Neural crest cell (in vitro differentiated cells): ENCODE measurements at places on chromosomes 1 and 21. TPM values are rescaled to one million over a fixed set of nuclear protein-coding genes. Genes with fewer than 3 reads are reported as not detected.

The SEMA4A gene
- total RNA-seq, result 1.3 and 2.1 TPM in 2 replicates

The PCP4L1 gene
- total RNA-seq, result 0.16 and 0.20 TPM in 2 replicates

The MOV10 gene
- total RNA-seq, result 74.9 and 77.2 TPM in 2 replicates

The NCAM2 gene
- total RNA-seq, result 1.9 and 3.6 TPM in 2 replicates

The PLA2G5 gene
- total RNA-seq, result not detected in 2 replicates

The USP48 gene
- total RNA-seq, result 61.8 and 66.0 TPM in 2 replicates

The UAP1 gene
- total RNA-seq, result 34.1 and 38.6 TPM in 2 replicates

The OR2L13 gene
- not detected in 2 replicates for total RNA-seq

GRCh38 chr1:161954466-161954865 lies 69.2 kb downstream of the OLFML2B start:
- no peaks in the 10 kb centered on the region for H3K4me1 ChIP-seq
- no peaks in the 10 kb centered on the region for H3K27me3 ChIP-seq
- DNase-seq, result no peak
- H3K4me3 ChIP-seq, result no peak overlapping the region

DNA sequence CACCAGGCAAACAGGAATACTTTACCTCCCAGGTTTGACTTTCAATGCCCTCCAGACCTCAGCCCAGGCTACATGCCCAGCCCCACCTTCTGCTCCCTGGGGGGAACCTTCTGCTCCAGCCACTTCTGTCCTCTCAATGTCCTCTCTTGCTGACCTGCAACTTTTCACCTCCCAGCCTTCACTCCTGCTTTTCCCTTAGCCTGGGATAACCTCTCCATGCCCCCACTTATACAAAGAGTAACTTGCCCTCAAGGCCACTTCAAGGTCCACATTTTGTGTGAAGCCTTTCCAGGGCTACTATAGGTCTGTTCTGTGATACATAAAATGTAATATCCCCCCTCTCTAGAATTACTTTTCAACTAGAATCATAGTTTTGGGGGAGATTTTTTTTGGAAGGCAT lies 21.7 kb downstream of the SERTAD4 start:
- peaks cover 50% of the 10 kb centered on the region for H3K27me3 ChIP-seq
- H3K4me1 ChIP-seq, result peaks cover 24% of the 10 kb centered on the region

- no peaks in the 10 kb centered on the region for H3K4me1 ChIP-seq
- no peaks in the 10 kb centered on the region for H3K36me3 ChIP-seq
- no peak overlapping the region for H3K4me3 ChIP-seq
Observed at GRCh38 chr1:207097871-207098324, 6.1 kb upstream of the C4BPA start.

- H3K4me3 ChIP-seq, result peak overlapping the region; percentile 100
- peaks cover 7% of the 10 kb centered on the region for H3K27me3 ChIP-seq
- no peak for DNase-seq
- no peaks in the 10 kb centered on the region for H3K36me3 ChIP-seq
Observed at GRCh38 chr1:42657201-42657600, 1.0 kb upstream of the PPIH start.

DNA sequence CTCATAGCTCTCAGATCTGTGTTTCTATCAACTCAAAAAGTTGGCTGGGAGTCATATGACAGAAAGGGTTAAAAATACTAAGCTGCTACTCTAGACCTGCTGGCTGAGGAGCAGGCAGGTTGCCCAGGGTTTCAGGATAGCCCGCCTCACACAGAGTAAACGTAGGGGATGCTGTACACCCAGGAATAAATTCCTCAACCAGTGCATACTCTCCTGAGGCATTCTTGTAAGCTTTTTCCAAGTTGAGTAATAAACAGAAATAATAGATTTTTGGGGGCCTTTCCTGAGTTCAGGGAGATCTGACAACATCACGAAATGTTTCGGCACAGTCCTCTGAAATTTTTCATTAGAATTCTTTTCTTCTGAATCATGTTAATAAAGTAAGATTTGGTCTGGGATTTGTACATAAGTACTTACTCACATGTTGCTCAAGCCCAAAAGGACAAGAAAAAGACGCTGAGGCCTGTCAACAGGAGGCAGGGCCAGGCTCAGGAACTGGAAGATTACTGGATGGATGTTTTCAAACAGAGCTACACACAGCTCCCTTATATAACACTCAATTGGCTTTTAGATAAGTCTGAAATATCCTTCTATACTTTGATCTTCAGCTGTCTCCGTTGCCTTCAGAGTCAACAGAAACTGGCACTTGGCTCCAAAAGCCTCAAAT lies 41.0 kb downstream of the TGFBR3 start:
- H3K4me1 ChIP-seq, result no peaks in the 10 kb centered on the region
- no peak for DNase-seq
- H3K27ac ChIP-seq, result no peak overlapping the region
- no peaks in the 10 kb centered on the region for H3K36me3 ChIP-seq

- peaks cover 50% of the 10 kb centered on the region for H3K27me3 ChIP-seq
- peak overlapping the region; percentile 37 for H3K4me3 ChIP-seq
- H3K27ac ChIP-seq, result peak overlapping the region; percentile 36
- H3K4me1 ChIP-seq, result peaks cover 18% of the 10 kb centered on the region
- no peaks in the 10 kb centered on the region for H3K36me3 ChIP-seq
Observed at GRCh38 chr1:159949123-159949522, 3.7 kb upstream of the IGSF9 start.

DNA sequence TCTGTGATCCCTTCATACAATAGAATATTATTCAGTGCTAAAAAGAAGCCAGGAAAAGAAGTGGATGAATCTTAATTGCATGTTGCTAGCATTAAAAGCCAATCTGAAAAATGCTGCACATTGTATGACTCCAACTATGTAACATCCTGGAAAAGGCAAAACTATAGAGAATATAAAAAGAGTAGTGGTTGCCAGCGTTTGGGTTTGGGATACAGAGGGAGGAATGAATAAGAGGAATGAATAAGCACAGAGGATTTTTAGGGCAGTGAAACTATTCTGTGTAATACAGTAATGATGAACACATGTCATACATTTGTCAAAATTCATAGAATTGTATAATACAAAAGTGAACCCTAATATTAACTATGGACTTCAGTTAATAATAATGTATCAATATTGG lies 42.5 kb downstream of the GPR88 start:
- no peak overlapping the region for H3K4me3 ChIP-seq
- no peak overlapping the region for H3K27ac ChIP-seq
- H3K27me3 ChIP-seq, result no peaks in the 10 kb centered on the region
- H3K36me3 ChIP-seq, result no peaks in the 10 kb centered on the region
- no peaks in the 10 kb centered on the region for H3K4me1 ChIP-seq

DNA sequence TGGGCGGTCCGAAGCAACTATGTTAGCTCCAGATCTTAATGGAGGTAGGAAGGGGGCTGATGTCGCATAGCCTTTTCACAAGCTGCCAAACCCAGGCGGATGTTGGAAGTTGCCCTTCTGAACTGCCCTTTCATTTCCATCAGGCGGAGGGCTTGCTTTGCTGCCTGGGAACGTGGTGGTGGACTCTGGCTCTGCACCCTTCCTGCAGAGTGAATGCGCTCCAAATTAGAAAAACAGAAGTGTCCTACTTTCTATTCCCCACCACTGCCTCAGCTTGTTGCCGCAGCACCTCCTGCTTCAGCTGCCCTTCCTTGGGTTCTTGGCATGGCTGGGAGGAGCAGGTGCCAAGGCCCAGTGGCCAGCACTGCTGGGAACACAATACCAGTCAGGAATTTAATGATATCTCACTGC lies 60.6 kb downstream of the AK4 start:
- no peaks in the 10 kb centered on the region for H3K36me3 ChIP-seq
- H3K4me3 ChIP-seq, result no peak overlapping the region
- no peak for DNase-seq
- peaks cover 2% of the 10 kb centered on the region for H3K27me3 ChIP-seq
- peaks cover 16% of the 10 kb centered on the region for H3K4me1 ChIP-seq

DNA sequence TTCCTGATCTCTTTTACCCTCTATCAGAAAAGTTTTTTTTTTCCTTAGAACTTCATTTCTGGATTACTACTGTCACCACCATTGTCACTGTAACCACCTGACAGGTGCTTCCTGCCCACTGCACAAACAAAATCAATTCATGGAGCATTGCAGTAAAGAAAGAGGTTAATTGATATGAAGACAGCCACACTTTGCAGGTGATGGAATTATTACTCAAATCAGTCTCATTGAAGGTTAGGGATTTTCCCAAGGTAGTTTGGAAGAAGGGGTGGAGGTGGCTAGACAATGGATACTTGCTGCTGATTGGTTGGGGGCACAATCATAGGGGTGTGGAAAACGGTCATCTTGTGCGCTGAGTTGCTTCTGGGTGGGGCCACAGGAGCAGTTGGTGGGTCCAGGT lies 230.8 kb upstream of the CACYBP start:
- H3K27me3 ChIP-seq, result no peaks in the 10 kb centered on the region
- H3K4me3 ChIP-seq, result no peak overlapping the region
- no peaks in the 10 kb centered on the region for H3K36me3 ChIP-seq
- H3K4me1 ChIP-seq, result no peaks in the 10 kb centered on the region

DNA sequence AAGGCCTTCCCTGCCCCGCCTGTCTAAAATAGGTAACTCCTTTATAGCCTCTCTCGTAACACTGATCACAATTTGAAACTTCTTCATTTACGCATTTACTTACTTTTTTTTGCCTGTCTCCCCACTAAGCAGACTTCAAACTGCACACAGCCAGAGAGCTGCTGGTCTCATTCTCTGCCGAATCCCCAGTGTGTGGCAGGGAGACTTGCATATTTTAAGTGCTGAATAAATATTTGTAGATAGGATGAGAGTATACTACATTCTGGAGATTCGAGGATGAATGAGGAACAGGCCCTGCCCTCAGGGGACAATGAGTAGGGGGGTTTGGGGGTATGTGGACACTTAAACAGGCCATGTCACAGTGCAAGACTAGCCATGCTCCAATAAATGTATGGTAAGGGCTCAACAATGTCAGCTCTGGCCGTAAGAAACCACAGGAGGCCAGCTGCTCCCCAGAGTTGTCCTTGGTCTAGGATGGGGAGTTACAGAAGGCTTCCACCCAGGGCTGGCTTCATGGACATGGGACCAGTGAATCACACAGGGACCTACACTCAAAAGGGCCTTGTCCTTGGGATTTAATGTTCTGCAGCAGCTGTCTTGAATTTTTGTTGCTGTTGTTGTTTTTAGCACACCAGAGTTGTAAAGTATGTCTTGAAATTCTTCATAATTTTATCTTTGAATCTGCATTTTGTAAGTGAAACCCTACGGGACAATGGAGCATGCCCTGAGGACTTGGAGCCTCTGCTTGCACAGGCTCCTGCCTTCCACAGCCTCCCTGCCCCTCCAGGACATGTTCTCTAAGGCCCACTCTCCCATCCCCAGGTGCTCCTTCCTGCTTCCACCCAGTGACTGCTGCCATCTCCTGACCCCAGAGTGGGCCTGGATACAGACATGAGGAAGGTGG lies 8.5 kb downstream of the DIO1 start:
- no peak for DNase-seq
- H3K27ac ChIP-seq, result no peak overlapping the region
- H3K27me3 ChIP-seq, result no peaks in the 10 kb centered on the region
- H3K36me3 ChIP-seq, result no peaks in the 10 kb centered on the region
- no peaks in the 10 kb centered on the region for H3K4me1 ChIP-seq
- H3K4me3 ChIP-seq, result no peak overlapping the region

DNA sequence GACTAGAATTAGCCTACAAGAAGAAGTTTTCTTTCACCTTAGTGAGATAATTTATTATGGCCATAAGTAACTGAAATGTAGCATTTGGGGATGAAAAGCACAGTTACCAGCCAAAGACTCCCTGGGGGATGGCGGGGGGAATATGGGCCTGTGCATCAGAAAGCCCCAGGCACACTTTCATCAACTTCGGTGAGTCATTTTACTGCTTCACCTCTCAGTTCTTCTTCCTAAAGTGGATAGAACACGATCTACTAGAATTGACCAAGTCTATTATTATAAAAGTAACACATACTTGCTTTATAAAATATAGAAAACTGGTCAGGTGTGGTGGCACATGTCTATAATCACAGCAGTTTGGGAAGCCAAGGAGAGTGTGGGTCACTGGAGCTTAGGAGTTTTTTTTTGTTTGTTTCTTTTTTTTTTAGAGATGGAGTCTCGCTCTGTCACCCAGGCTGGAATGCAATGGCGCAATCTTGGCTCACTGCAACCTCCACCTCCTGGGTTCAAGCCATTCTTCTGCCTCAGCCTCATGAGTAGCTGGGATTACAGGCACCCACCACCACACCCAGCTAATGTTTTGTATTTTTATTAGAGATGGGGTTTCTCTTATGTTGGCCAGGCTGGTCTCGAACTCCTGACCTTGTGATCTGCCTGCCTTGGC lies 141.8 kb downstream of the ZZZ3 start:
- no peak overlapping the region for H3K27ac ChIP-seq
- no peaks in the 10 kb centered on the region for H3K27me3 ChIP-seq
- H3K4me3 ChIP-seq, result no peak overlapping the region
- no peaks in the 10 kb centered on the region for H3K36me3 ChIP-seq
- DNase-seq, result no peak

GRCh38 chr1:43073490-43074230 lies 98.4 kb downstream of the EBNA1BP2 start:
- peak; percentile 68 for DNase-seq
- no peaks in the 10 kb centered on the region for H3K27me3 ChIP-seq
- no peaks in the 10 kb centered on the region for H3K36me3 ChIP-seq

DNA sequence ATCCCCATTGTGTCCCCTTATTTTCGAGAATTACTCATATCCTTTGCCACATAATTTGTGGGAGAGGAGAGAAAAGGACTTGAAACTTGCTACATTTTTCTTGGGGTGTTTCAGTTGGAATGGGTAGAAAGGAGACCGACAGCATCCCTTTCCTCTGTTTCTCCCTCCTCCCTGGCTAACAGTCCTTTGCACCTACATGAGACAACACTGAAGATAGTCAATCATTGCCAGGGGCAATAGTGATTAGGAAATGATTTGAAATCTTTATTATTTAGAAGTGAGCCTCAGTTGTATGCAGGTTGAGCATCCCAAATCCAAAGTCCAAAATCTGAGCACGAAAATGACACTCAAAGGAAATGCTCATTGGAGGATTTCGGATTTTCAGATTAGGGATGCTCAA lies 7.8 kb upstream of the TARS2 start:
- no peak for DNase-seq
- H3K4me1 ChIP-seq, result peaks cover 17% of the 10 kb centered on the region
- H3K27ac ChIP-seq, result no peak overlapping the region
- H3K36me3 ChIP-seq, result no peaks in the 10 kb centered on the region

DNA sequence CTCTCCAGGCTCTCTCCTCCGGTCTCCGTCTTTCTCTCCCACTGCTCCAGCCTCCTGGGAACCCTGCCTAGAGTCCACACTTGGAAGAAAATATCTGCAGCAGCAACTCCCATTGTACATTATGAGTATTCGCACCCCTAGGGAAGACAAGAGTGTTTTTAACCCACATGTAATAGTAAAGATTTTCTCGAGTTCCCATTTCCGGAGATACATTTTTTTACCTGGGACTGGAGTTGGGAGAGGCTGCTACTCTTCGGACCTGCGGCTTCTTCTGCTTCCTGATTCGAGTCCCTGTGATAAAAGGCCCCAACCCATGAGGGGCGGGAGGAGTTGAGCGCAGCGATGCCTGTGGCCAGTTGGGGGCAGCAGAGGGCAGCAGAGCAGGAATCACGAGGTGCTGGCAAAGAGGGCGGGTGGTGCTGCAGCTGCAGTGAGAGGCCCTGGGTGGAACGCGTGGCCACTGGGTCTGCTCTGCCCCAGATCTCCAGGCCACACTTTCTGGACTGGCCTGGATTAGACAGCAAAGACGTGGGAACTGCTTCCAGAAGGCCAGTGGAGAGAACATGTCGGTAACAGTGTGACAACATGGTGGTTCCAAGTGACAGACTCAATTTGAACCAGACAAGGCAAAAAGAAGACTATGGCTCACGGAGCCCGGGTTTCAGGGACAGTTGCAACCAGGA lies 221.0 kb upstream of the CSF3R start:
- H3K36me3 ChIP-seq, result no peaks in the 10 kb centered on the region
- H3K27ac ChIP-seq, result peak overlapping the region; percentile 44
- peaks cover 46% of the 10 kb centered on the region for H3K27me3 ChIP-seq
- H3K4me1 ChIP-seq, result peaks cover 16% of the 10 kb centered on the region
- DNase-seq, result peak; percentile 89
- H3K4me3 ChIP-seq, result no peak overlapping the region
